Stimulated activated CD8-positive, alpha-beta memory T cell treated with anti-CD3 and anti-CD28 coated beads, Interleukin-15, amount 100 ng/mL, for 48 hours (primary cell): ENCODE measurements at places on chromosomes 16 and 17.

- DNase-seq = no peak
These were observed 32.2 kb downstream of the BAHCC1 start for GRCh38 chr17:81427173-81428120.

- DNase-seq = no peak
These were observed 147.0 kb downstream of the SLC39A11 start for GRCh38 chr17:72945473-72945872.

- DNase-seq = no peak
These were observed 203.3 kb downstream of the CYLD start for GRCh38 chr16:50945171-50945570.

DNA sequence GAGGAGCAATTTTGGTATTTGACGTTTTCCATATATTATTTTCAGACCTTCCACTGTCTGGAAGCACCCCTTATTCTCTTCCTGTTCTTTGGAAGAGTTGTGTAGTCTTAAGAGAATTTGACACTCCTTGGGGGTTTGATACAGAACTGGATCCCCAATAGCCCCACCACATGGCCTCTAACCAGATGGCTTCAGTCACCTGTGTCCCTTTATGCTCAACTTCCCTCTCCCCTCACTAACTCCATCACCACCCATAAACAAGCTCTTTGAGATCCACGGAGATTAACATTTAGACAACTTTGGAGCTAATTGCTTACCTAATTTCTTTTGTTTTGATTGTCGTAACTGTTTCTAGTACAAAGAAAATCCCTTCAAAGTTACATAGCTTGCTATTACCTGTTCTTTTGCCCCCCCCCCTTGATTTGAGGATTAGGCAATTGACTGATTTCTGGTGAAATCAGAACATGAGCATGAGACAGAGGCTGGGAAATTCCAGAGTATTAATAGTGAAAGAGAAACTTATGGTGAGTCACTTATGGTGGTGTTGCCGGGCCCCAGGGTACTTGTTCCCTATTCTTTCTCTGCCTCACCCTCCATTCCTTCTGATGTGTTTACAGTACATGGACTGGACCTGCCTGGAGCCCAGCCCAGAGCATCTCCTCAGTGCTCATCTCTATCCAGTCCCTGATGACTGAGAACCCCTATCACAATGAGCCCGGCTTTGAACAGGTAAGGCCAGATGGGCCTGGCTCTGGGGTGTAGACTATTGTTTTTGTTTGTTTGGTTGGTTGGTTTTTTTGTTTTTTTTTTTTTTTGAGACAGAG lies 7.5 kb downstream of the UBE2Z start:
- DNase-seq = peak; percentile 32

DNA sequence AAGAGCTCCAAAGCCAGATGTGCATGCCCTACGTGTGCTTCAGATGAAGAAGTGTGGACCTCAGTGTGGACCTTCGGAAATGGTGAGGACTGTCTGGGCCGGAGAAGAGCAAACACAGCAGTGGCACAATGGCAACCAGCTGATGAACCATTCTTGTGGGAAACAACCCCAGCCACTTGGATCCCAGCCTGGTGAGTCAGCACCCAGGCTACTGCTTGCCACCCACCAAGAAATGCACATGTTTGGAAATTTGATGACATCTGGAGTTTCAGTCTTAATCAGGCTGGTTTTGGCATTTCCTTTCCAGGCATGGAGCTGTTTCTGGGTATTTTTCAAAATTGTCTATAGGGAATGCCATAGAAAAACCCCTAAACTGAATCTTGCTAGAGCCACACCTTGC lies 42.7 kb downstream of the DYNLRB2 start:
- DNase-seq = peak; percentile 49

DNA sequence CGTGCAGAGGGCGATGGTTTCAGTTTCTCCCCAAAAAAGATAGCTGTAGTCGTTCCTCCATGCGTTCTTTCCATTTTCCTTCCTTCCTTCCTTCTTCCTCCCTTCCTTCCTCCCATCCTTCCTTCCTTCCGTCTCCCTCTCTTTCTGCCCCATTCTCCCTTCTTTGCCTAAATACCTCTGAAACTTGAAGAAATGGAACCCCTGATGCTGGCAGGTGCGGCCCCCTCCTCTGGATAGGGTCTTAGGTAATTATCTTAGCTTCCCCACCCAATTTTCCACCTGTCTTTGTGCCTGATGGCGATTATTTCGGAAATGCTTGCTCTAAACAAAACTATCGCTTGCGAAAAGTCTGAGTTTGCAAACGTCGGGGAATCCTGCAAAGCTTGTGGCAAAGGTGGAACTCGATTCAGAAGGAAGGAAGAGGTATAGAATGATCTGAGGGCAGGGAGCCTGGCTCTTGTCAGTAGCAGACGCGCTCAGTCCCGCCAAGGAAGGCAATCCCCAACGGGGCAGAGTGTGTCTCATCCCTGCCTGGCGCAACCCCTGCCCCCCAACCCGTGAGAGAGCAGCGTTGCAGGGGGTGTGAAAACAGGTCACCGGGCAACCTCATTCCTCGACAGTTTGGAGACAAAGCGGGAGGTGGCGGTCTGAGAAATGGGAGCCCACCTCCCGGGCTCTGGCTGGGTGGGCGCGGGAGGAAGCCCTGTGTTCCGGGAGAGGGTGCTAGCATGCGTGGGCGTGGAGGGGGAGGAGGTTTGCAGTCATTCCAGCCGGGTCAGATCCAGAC lies 2.9 kb upstream of the CBX8 start:
- DNase-seq = no peak

DNA sequence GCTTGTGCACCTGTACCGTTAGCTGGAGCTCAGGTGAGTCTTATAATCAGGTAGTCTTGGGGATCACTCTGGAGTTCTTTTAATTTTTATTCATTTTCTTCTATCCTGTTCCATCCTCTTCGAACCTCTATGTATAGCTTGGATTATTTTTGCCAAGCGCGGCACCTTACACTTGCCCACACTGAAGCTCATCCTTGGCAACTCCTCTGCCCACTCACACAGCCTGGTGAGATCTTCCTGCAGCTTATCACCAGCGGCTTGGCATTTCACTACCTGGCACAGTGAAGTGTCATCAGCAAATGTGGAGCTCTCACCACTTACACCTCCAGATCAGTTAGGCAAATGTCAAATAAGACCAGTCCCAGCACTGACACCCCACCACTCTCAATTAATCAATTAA lies 116.7 kb downstream of the CACNG3 start:
- DNase-seq = no peak

DNA sequence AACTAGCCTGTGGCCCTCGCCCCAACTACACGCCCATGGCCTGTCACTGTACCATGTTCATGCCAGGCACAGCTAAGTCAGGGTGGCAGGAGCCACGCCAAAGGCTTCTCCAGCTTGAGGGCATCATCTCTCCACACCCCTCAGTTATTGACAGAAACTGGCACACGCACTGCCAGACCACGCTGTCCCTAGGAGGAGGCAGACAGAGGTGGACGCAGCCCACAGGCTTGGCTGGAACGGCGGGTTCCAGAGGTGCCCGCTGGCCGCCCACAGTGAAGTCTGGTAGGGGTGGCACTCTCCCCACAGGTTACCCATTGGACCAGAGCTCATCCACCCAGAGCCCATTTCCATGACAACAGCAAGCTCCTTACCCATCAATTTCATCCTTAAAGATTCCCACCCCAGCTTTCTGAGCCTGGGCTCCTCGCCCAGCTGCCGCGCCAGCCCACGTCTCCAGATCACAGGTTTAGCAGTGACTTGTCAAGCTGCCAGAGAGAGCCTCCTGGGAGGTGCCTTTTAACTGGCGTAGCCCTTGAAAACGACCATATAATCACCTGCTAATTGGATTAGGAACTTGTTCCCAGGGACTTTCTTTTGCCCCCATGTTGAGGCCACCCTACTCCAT lies 27.9 kb downstream of the RPRML start:
- no peak for DNase-seq

GRCh38 chr17:80990921-80991644 lies 558 bp upstream of the CHMP6 start:
- no peak for DNase-seq

DNA sequence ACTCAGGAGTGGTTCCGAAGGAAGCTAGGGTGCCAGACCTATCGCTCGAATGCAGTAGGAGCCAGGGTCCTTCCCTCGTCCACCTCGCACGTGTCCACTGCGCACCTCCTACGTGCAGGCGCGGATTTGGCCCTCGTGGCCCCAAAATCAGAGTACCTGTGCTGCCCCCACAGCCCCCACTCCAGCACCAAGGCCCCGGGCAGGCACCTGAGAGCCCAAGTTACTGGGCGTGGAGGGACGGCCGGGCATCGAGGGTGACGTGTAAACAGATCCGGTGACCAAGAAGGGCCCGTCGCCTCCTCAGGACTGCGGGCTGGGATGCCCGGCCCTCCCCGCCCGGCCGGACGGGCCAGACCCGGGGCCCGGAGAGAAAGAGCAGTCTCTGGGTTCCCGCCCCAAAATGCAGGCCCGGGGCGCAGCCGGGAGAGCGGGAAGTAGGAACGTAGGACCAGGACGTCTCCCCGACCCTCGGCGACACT lies 492 bp downstream of the SLC25A39 start:
- DNase-seq = no peak

- no peak for DNase-seq
These were observed at the start of gene FOXF1 for GRCh38 chr16:86510465-86511261. Gene FOXF1 (plus strand): TSS chr16:86510527. CDS start chr16:86510570, 43 bp downstream.

DNA sequence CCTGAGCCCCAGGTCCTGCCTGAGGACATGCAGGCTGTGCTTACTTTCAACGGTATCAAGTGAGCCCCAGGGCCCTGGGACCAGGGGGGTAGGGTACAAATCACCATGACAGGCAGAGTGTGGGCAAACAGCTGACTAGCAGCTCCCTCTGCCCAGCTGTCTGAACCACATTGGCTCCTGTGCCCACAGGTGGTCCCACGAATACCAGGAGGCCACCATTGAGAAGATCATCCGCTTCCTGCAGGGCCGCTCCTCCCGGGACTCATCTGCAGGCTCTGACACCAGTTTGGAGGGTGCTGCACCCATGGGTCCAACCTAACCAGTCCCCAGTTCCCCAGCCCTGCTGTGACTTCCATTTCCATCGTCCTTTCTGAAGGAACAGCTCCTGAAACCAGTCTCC lies 10.0 kb downstream of the SLC46A1 start:
- DNase-seq = no peak

DNA sequence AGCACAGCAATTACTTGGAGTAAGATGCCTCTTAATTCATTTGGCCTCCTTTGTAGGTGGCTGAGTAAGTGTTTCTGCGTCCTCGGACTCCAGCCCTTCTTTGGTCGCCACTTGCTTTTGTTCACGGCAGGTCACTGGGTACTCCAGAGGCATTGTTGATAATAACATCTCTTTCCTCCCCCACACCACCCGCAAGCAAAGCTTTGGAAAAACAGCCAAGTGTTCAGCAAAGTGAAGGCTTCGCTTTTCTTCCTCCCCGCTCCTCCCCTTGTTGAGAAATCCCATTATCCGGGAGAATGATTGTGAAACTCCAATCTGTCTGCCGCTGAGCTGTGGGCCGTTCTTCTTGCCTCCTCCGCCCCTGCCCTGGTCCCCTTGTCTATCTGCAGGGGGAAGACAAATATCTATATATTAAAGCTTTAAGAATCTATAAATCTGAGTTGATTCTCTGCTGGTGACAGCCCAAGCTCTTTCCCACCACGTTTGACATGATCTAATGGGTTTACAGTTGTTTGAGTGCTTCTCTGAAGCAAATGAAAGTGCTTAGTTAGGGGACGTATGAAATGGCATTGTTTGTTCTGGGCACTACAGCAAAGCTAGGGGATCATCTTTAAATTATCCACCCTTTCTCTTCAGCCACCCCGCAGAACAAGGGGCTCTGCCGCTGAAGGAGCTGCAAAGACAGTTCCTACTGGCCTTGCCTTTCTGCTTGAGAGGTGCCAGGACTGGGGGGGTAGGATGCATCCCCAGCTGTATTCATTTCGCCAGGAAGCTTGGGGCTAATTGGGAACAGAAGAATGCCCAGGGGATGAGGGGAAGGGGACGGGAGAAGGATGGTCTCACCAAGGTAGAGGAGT lies 167.1 kb downstream of the CCDC182 start:
- DNase-seq = no peak

GRCh38 chr17:18967916-18968315 lies 16.0 kb downstream of the SLC5A10 start:
- no peak for DNase-seq

DNA sequence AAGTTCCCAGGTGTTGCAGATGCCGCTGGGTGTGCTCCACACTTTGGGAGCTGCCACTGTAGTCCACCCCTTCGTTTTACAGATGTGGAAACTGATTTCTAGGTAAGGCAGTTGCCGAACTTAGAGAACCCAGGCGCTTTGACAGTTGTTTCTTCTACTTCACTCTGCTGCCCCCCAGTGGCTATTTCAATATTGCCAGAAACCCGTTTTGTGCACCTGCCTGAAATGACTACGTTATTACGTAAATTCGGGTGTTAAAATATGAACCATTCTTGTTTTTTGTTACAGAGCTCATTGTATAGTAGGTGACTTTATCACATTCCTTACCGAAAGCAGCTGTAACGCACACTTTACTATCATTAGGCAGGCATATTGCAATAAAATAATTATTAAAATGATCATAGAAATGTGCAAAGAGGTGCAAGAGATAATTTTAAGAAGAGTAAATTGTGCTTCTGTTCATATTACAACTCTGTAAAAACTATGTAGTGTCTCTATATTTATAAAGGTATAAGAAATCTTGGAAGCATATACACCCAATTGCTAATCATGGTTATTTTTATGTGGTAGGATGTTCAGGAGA lies 44.9 kb downstream of the OTOA start:
- DNase-seq = peak; percentile 67

GRCh38 chr16:64638766-64639165 lies 483.1 kb downstream of the CDH11 start:
- DNase-seq = no peak

DNA sequence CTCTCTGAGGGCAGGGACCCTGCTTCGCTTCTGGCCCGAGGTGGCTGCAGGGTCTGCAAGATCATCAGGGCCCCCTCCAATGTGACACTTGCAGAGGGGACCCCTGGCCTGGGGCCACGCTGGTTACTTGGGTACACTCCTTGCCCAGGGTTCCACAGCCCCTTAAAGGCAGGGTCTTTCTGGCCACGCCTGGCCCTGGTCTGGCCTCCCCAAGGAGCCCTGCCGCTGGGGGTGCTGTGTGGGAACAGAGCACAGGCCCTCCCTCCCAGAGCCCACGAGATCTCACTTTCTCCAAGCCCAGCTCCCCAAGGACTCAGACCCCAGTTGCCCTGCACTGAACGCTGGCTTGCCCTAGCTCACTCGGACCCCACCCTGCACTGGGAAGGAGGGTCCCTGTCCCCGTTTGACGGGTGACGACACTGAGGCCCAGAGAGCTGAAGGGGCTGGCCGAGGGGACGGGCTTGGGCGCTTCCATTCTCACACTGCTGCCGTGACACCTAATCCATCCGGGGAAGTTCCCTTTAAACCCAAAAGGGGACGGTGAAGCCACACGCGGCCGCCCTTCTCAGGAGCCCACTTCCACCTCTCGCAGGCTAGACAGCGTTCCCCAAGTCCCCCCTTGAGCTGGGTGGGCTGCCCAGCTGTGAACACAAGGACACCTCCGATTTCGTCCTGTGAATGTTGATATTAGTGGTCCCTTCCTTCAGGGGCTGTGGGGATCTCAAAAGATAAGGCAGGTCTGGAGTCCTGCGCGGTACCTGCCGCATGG lies 26.9 kb upstream of the OSGIN1 start:
- DNase-seq = no peak

DNA sequence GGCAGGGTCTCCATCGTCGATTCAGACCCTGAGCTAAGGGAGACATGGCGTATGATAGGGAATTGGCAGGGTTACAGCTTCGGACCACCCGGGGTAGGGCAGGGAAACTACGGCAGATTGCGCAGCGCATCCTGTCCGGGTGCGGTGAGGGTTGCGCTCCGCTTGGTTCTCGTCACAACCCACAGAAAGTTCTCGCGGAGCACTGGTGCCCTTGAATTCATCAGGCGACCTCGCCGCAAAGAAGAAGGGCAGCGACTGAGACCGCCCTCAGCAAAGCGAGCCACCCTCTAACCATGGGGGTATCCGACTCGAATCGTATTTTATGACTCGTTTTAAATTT lies 1.2 kb downstream of the HS3ST3B1 start:
- DNase-seq = peak; percentile 58

GRCh38 chr17:81345228-81346089 lies 49.8 kb upstream of the BAHCC1 start:
- peak; percentile 44 for DNase-seq
